Cardiac fibroblast (primary cell): ENCODE measurements at places on chromosomes 1 and 21.

- no peak for DNase-seq
These were observed 135.9 kb upstream of the COA6 start for GRCh38 chr1:234237393-234237792.

DNA sequence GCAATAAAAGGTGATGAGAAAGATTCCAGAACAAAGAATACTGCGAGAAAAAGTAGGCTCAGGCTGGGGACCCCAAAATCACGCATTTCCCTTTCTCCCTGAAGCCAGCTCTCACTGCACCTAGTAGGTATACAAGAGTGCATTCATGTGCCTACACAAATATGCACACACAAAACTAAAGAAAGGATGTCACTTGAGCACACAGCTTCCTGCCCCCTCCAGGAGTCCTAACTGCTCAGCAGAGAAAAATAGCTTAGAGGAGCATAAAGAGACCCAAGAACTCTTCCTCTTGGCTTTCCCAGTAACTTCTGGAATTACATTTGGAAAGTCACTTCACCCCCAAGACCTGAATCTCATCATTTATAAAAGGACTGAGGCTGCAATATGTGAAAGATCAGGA lies 38.0 kb downstream of the JAK1 start:
- DNase-seq = no peak

- peak; percentile 85 for DNase-seq
These were observed 41.2 kb downstream of the LPAR3 start for GRCh38 chr1:84851839-84852238.

- DNase-seq = no peak
These were observed 2.9 kb downstream of the ASAP3 start for GRCh38 chr1:23481026-23481597.

GRCh38 chr1:19799230-19800075 lies at the start of gene TMCO4:
TMCO4 (minus strand) TSS chr1:19799916; CDS start chr1:19780758, 19,158 bp downstream.
- peak; percentile 61 for DNase-seq

DNA sequence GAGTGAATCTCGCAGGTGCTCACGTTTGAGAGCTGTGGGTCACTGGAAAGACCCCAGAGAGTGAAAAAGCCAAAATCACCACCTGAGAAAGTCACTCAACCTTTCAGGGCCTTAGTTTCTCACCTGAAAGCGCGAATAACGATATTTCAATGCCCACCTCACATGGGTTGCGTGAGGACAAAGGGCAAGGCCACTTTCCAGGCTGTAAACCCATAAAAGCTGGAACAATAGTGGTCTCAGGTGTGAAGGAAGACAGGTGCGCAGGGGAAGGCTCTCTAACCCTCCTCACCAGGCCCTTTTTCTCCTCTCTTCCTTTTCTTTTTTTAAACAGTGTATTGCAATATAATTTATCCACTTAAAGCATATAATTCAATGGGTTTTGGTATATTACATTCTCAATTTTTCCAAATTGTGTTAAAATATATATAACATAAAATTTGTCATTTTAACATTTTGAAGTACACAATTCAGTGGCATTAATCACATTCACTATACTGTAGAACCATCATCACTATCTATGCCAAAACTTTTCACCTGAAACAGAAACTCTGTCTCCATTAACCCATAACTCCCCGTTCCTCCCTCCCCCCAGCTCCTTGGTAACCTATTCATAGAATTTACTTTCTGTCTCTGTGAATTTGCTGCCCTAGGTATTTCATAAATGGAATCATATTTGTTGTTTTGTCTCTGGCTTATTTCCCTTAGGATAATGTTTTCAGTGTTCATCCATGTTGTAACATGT lies 118.4 kb upstream of the TNR start:
- DNase-seq = no peak

- no peak for DNase-seq
These were observed 49.3 kb upstream of the JUN start for GRCh38 chr1:58833166-58833565.

DNA sequence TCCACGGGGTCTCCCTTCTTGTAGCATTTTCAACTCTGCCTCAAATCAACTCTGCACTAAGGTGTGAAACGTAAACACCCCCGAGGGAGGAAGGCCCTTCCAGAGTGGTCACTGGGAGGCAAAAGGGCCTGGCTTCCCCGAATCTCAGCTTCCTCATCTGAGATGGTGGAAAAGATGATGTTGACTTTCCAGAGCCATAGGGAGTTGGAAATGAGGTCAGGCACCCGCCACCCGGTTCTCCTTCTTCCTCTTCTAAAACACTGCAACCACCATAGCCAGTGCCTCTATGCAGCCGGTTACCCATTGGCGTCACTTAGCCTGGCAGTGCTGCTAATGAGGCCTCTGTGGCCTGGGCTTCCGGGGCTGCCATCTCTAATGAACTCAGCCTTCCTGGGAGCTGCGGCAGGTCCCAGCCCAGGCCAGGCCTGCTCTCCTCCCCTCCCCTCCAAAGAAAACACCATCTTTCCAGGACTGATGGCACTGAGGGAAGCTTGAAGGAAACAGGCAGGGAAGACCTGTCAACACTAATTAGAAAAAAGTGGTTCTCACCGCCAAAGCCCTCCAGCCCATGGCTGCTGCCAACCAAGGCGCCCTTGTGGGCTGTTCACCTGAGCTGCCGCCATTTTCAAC lies 175.0 kb downstream of the KAZN start:
- no peak for DNase-seq

GRCh38 chr1:91876040-91876470 lies 9.9 kb downstream of the TGFBR3 start:
- DNase-seq = no peak

DNA sequence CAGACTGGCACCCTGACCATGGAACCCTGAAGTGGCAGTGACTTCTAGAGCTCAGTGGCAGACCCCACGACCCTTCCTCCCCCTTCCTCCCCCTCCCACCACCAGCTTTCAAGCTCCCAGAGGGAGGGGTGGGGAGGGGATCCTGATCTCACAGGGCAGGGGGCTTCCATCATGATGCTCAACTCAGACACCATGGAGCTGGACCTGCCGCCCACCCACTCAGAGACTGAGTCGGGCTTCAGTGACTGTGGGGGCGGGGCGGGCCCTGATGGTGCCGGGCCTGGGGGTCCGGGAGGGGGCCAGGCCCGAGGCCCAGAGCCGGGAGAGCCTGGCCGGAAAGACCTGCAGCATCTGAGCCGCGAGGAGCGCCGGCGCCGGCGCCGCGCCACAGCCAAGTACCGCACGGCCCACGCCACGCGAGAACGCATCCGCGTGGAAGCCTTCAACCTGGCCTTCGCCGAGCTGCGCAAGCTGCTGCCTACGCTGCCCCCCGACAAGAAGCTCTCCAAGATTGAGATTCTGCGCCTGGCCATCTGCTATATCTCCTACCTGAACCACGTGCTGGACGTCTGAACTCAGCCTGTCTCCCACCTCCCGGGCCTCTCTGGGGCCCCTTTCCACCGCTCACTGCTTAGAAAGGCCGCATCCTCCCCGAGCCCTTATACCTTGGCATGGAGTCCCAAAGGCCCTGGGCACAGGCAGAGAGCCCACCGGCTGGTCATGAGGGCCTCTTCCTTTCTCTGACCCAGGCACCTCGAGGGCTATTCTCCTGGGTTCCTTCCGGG lies 3.9 kb downstream of the NHLH1 start:
- no peak for DNase-seq

DNA sequence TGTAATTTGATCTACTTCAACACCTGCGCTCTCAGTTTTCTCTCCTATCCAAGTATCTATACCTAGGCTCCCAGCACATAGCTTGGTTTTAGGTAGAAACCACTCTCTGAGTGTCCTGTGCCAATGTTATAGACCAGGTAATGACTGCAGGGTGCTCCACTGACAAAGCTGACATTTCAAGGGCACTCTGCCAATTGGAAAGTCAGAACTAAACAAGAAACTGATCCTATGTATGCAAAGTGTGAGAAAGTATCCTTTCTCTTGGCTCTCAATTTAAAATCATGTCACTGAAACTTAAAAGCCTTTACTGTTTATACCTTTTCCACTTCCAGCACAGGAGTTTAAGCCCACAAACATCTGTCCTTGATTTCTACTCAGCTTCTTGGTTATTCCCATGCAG lies 45.0 kb upstream of the AIM2 start:
- DNase-seq = no peak
